ENCODE measurements at places on chromosomes 6 and 20. TPM values are rescaled to one million over a fixed set of nuclear protein-coding genes. Genes with fewer than 3 reads are reported as not detected.

DNA sequence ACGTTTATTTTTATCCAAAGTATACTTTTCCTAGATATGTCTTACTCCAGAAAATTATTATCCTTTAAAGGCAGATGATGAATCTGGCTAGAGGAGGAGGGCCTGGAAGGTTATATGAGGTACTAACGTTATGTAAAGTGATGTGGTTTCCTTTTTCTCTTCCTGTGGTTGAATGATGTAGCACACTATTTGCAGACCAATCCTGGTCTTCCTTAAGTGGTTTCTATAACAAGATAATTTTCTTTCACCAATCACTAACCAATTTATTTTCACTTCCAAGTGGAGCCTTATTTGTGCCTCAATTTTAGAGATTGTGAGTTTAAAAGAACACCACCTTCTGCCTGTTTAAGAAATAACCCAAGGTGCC lies 154.6 kb upstream of the SOX4 start:
- H3K27me3 ChIP-seq, result no peaks in the 10 kb centered on the region
- no peak overlapping the region for H3K4me3 ChIP-seq
- peaks cover 10% of the 10 kb centered on the region for H3K4me1 ChIP-seq
- DNase-seq, result no peak
- H3K27ac ChIP-seq, result no peak overlapping the region

DNA sequence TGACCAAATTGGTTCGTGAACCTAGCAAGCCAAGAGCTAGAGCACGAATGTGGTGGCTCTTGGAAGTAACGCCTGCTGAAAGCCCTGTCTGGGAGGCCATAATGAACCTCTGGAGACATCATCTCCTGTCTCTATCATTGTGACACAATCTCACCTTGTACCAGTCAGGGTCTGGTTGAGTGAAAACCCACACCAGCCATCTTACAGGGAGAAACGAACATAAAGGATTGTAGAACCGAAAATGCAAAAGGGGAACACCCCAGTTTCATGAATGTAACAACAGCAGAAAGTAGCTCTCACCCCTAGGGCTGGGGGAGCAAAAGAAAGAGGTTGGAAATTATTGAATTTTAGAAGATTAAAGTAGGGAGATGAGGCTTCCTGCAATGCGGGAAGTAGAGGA lies 50.9 kb upstream of the TAB2 start:
- H3K4me1 ChIP-seq, result peaks cover 32% of the 10 kb centered on the region
- no peak overlapping the region for H3K27ac ChIP-seq
- DNase-seq, result no peak
- H3K27me3 ChIP-seq, result no peaks in the 10 kb centered on the region

DNA sequence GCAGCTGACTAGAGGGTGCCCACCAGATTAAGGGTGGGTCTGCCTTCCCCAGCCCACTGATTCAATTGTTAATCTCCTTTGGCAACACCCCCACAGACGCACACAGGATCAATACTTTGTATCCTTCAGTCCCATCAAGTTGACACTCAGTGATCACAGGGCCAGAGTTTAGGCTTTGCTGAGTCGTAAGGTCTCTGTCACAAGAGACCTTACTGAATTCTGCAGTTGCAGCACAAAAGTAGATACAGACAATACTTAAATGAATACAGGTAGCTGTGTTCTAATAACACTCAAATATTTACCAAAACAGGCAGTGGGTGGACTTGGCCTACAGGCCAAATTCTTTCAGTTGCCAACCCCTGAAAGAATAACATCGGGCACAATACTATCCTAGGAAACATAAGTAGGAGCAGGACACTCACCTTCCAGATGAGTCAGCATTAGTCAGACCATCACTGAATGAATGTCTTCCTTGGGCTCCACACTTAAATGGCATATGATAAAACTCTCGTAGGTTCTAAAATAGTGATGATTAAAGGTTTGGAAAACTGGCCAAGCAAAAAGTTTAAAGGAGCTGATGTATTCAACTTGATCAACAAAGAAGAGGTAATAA lies 190.0 kb downstream of the UBE3D start:
- H3K4me1 ChIP-seq, result no peaks in the 10 kb centered on the region
- no peaks in the 10 kb centered on the region for H3K27me3 ChIP-seq
- no peak overlapping the region for H3K4me3 ChIP-seq
- no peak overlapping the region for H3K27ac ChIP-seq
- no peaks in the 10 kb centered on the region for H3K36me3 ChIP-seq
- no peak for DNase-seq

Gene DZANK1
- 1.7 TPM for polyA plus RNA-seq

DNA sequence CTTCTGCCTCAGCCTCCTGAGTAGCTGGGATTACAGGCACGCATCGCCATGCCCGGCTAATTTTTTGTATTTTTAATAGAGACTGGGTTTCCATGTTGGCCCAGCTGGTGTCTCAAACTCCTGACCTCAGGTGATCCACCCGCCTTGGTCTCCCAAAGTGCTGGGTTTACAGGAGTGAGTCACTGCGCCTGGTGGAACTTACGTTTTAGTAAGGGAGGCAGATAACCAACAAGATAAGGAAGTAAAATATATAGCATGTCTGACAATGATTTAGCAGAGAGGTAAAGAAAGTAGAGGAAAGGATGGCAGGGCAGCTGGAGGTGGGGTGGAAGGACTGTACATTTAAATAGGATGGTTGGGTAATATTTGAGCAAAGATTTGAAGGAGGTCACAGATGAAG lies 12.8 kb upstream of the MYMX start:
- no peak overlapping the region for H3K4me3 ChIP-seq
- no peaks in the 10 kb centered on the region for H3K36me3 ChIP-seq
- H3K4me1 ChIP-seq, result no peaks in the 10 kb centered on the region
- no peak for DNase-seq

- no peaks in the 10 kb centered on the region for H3K4me1 ChIP-seq
- H3K4me3 ChIP-seq, result no peak overlapping the region
- no peaks in the 10 kb centered on the region for H3K36me3 ChIP-seq
- no peaks in the 10 kb centered on the region for H3K27me3 ChIP-seq
- H3K27ac ChIP-seq, result no peak overlapping the region
Observed at GRCh38 chr6:24391756-24392405, 10.9 kb upstream of the MRS2 start.

Gene RGS17
- 0.49 TPM for polyA plus RNA-seq

Gene EYS
- not detected for polyA plus RNA-seq

DNA sequence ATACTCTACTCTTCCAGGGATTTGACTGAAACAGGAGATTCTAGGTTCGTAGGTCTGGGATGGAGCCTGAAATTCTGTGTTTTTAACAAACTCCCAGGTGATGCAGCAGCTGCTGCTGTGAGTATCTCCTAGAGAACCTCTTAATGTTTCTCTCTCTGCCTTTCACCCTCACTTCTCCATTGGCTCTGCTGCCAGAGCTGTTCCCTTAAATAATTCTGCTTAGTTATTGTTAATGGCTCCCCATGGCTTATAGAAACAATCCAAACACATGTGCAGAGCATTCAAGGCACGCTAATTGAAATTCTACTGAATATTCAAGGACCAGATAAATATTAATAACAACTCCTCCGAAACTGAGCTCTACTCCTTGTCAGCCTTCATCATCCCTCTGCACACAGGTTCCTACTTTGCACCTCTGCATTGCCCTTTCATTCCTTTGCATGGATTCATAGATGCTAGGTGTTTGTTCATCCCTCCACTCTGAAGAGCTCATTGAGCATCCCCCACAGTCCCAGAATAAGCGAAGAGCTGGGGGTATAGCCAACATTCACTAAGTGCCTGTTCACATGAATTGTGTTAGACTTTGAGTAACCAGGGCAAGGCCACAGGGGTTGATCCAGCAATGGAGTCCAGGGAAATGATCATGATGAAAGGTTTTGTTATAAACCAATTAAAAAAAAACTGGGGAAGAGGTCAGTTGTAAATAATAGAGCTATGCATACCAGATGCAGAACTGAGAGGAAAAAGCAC lies 488.4 kb upstream of the JAG1 start:
- no peak for DNase-seq
- no peak overlapping the region for H3K4me3 ChIP-seq
- H3K27ac ChIP-seq, result no peak overlapping the region
- no peaks in the 10 kb centered on the region for H3K36me3 ChIP-seq
- H3K27me3 ChIP-seq, result no peaks in the 10 kb centered on the region

DNA sequence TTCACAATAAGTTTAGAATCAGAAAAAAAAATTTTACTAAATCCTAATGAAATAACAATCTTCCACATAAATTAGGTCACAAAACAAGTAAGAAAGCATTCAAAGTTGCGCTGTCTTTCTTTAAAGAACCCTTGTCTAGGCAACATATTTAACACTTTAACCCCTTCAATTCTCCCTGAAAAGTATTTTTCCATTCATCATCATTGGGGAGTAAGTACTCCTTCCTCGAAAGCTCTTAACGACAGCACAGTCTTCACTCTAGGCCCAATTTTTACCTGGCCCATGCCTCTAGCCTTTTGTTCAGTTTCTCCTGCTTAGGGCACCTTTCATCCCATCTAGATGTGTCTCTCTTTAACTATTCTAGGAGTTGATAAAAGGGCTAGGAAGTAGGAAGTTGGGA lies 2.6 kb downstream of the TSPYL1 start:
- H3K27me3 ChIP-seq, result no peaks in the 10 kb centered on the region
- peak overlapping the region; percentile 90 for H3K4me3 ChIP-seq
- peaks cover 62% of the 10 kb centered on the region for H3K4me1 ChIP-seq
- H3K36me3 ChIP-seq, result peaks cover 16% of the 10 kb centered on the region
- peak overlapping the region; percentile 57 for H3K27ac ChIP-seq
- no peak for DNase-seq

Measured in CD8-positive, alpha-beta memory T cell (primary cell).